GM12864 (cell line): ENCODE measurements at places on chromosomes 4 and X.

DNA sequence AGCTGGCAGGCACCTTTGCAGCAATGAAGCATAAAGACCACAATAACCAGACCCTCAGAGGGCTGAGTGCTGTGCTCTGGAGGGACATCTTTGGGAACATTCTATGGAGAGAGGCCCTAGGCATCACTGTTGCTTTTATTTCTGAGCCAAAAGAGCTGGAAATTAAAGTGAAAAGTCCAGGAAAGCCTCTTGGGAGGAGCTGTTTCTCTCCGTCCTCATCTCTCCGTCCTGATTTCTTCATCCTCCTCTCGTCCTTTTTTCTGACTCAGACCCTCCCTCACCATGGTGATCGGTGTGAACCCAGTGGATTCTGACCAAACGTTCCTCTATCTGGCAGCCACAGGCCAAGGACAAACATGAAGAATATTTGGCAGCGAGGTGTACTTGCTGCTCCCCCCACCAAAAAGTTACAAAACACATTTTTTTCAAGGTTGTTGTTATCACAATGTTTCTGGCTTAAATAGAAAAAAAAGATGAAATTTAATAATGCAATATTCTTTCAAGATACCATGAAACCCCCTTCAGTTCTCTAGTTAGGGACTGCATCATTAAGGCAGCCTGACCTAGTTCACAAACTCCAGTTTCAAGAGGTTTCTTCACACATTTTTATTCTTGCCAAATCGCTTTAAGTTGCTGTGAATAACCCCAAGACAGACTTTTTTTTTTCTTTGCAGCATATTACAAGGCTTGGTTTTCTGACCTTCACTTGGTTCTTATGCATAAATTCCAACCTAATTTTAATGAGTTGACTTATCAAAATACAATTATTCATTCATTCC, 80.2 kb downstream of the SCD5 start:
- no peak for DNase-seq

GRCh38 chrX:12770440-12770839, 20.8 kb upstream of the PRPS2 start:
- DNase-seq: no peak

DNA sequence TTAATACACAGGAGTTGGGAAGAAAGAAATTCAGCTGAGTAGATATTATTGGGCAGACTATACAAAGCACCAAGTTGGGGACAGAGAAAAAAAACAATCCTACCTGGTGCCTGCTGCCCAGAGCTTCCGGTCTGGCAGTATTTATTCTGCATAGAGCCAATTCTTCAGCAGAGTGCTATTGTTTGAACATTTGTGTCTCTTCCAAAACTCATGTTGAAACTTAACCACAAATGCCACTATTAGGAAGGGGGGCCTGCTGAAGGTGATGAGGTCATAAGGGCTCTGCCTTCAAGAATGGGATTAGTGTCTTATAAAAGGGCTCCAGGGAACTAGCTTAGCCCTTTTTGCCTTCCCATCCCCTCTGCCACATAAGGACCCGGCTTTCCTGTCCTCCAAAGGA, 136.2 kb downstream of the EVC2 start:
- DNase-seq: no peak

- DNase-seq: no peak
Observed at GRCh38 chr4:174437749-174438148, 84.5 kb downstream of the HPGD start.

- no peak for DNase-seq
Observed at GRCh38 chrX:80237072-80237471, 183.2 kb upstream of the TENT5D start.

DNA sequence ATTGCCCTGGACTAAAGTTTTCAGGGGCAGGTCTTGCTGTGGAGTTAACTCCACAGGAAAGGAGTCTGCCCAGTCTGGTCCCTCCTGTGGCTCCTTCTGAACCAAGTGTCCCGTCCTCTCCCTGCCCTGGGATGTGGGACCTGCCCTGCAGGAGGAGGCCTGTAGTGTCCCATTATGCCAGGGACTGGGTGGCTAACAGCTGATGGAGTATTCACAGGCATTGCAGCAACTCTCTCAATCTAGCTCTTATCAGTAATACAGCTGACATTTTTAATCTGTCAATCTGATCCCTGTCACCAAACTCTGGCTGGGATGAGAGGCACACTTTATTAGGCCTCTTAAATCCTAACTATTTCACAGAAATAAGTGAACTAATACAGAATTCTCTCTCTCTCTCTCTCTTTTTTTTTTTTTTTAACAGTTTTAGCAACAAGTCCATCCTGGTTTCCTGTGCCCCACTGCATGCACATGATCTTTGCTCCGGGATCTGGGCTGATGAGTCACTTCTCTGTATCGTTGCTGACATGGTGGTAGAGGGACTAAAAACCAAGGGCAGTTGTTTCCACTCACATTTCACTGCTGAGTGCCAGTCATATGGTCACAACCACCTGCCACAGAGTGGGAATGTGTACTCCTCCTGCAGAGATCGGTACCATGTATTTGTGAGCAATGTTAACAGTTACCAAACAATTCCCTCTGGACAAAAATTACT, 39.1 kb downstream of the HAND2 start:
- DNase-seq: no peak

DNA sequence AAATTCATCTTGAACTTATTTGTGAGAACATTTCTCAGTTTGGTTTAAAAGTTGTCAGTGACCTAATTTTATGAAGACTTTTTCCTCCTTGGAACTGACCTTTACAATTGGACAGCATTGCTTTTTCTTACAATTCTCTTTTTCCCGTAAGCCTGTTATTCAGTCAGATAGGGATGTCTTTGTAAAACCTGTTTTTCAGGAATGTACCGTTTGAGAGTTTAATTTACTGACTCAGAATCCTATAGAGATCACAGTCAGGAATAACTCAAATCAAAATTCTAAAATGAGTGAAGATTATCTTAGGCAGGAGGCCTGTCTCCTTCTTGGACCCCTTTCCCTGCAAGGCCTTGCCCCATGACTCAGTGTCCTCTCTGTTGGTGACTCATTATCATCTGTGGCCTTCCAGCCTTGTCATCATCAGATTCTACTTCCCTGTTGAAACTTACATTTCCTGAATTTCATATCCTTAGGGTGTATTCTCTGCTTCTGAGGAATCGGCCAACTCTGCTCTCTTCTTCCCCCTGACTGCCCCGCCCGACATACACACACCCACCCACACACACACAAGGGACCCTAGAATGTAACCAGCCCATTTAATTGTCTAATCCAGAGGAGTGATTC, 99.8 kb downstream of the ARHGAP10 start:
- DNase-seq: no peak

- no peak for DNase-seq
Observed at GRCh38 chrX:112935029-112935428, 94.4 kb upstream of the AMOT start.

- no peak for DNase-seq
Observed at GRCh38 chr4:59855630-59856352, 1344.3 kb upstream of the ADGRL3 start.

DNA sequence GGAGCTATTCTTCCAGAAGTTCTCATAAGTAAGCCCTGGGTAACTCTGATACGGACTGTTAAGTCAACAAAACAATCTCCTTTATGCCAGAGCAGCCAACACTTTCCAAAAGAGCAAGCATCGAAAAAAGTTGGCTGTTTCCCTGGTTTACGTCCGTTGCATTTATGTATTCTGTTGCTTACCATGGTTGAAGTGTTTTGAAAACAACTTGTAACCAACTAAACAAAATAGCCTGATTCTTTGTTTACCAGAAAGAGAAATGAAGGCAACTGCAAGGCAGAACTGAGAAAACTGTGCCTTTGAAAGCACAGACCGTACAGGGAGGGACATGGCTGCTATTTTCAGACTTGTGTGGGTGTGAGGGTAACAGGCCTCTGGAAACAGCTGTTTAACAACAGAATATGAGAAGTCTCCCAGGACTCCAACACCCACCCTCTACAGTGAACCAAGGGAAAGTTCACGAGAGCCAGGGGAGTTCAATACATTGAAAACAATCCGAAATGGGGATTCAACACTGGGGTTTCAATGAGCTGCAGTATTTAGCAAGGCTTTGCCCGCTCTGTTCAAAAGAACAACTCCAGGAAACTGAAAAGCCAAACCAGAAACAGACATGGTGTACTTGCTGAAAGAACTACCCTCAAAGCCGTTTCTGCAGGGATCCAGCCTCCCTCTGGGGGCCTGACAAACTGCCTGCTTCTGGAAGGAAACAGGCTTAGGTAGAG, 95.8 kb upstream of the EGFL6 start:
- DNase-seq: peak; percentile 59

DNA sequence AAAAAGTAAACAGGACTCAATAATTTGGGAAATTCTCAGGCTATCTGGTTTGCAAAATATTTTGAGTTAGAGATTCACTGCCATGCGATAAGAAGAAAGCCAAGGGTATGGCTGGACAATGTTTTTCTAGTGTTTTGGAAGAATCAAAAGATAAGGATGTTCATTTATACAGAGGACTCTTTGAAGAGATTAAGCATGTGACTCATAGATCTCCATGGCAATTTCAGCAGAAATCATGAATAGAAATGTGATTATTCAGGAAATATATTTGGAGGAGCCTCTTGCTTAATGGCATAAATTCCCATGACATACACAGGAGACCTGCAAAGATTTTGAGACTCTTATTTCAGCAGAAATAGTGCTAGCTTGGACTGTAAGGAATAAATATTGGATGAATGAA, 16.7 kb upstream of the FRAS1 start:
- no peak for DNase-seq

DNA sequence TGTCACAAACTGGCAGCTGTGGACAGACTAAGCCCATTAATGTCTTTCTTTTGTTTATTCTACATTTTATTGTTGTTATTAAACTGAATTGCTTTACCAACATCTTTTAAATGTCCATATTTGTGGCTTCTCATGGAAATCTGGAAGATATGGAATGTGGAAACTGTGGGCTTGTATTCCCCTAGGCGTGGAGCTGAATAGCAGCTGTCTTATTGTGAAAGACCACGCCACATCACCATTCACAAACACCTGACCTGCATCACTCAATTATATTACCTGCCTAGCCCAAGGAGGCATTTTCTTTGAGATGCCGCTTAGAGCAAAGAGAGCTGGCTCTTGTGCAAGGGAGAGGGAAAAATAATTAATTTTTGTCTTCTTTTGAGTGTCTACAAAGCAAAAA, 96.9 kb upstream of the GPRIN3 start:
- no peak for DNase-seq

DNA sequence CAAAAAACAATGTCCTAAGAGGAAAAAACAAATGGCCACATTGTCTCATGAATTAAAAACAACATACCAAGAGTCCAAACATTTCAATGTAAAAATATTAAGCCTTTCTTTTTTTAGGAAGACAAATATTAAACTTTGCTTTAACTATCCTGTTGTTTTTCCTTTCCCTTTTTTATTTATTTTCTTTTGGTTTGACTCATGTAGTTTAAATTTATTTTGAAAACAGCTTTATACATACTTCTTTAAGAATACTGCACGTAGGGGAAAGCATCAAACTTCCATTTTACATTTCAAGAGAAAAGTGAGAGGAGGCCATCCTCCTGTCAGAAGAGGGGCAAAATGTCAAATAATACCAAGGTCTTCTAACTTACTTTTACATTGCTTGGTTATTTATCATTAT, 8.7 kb downstream of the GAB1 start:
- no peak for DNase-seq

- DNase-seq: no peak
Observed at GRCh38 chr4:76980261-76980660, 30.7 kb downstream of the SEPTIN11 start.

DNA sequence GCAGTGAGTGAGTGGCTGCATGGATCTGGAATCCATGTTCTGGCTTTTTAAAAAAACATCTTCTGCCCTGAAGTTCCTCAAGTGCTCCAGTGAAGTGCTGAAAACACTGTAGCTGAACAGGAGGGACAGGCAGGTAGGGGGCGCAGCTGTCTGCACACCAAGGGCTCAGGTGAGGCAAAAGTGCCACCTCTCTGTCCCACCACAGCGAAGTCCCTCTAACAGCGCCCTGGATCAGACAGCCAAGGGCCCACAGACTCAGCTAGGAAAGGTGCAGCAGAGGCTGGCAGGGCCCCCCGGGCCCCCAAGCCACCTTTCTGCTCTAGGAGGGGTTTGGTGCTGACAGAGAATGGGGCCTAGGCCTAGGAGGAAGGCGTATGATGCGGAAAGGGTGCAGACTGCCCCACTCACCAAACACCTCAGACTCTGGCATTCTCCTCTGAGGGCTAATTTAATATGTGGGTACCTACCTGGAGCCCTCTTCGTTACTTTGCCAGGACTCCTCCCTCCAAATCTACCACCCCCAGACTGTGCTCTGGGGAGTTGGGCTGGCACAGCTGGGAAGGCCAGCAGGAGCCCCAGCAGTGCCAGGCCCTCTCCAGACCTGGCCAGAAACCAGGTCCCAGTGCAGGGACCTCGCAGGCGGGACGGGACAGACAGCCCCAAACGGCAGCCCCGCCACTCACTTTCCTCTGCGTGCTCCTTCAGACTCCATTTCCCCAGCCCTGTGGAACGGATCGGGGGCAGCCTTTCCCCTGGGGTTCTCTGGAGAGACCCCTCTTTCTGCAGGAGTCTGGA, 73.7 kb downstream of the ENPP6 start:
- DNase-seq: no peak

DNA sequence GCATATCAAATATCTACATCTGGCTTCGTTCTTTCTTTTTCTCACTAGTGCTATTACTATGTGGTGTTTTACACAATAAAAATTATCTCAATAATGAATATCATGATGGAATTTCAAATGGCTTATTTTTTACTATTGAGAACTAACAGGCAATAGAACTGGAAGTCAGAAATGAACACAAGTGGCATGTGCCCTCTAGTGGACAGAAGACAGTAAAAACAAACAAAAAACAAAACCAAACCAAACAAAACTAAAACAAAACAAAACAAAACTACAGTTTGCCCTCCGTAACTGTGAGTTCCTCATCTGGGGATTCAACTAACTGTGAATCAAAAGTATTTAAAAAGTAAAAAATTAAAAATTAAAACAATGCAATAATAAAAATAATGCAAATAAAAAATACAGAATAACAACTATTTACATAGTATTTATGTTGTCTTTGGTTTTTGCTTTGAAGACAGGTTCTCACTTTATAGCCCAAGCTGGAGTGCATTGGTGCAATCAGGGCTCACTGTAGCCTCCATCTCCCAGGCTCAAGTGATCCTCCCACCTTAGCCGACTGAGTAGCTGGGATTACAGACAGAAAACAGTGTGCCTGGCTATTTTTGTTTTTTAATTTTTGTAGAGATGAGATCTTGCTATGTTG, 195.6 kb upstream of the TACR3 start:
- peak; percentile 33 for DNase-seq

GRCh38 chr4:78346222-78346621, 205.3 kb upstream of the ANXA3 start:
- no peak for DNase-seq

DNA sequence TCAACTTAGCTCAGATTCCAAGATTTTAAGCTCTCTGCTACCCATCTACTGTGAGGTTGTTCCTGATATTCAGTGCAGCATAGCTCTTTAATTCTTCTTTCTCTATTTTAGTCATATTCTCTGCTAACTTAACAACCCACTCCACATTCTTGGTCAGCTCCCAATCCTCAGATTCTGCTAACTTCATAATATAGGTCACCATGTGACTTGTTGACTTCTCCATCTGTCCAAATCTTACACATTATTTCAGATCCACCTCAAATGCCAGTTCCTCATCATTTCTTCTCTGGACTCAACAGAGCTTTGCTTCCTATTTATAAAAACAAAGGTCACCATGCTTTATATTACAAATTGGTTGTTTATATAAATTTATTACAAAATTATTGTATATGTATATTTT, 29.3 kb upstream of the RXFP1 start:
- no peak for DNase-seq

- DNase-seq: peak; percentile 64
Observed at GRCh38 chr4:67558493-67558892, at the start of gene STAP1. STAP1 (plus strand) TSS chr4:67558727; CDS start chr4:67558810, 83 bp downstream.

GRCh38 chr4:182192511-182193181, 50.6 kb upstream of the TENM3 start:
- no peak for DNase-seq
